ENCODE measurements at places on chromosomes 7 and 10.

GRCh38 chr10:119078422-119079179, 2.0 kb downstream of the EIF3A start:
- no peak for DNase-seq

DNA sequence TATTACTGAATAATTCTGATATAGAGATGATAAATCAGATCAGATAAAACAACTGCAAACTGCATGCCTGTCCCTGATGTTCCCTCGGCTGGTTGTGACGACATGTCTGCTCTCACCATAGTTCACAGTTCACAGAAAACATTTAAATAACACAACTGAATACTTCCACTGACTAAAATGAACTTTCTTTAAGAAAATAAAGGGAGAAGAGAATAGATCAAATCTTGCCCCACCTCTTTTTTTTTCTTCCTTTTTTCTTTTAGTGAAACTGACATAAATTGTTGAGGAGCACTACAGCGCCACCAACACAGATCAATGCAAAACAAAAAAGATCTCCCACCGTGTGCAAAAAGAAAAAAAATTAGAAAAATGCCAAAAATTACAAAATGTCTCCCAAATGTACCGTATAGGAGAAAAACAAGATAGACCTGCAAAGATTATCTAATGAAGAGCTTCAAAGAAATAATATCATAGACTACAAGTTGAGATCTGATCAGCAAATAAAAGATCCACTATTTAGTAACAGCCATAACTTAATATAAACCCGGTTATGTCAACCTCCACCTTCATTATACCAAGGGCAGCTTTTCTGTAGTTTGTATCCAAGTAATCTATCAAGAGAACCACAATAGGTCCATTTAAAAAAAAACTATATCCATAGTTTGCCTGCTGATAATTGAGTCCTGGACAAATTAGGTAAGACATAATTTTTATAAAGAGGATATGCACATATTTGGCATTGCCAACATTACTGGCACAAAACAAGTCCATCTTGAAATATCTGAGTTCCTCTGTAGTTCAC, 30.7 kb upstream of the EPC1 start:
- no peak for DNase-seq

- DNase-seq, result no peak
Measured at GRCh38 chr10:60569681-60570080, 180.0 kb upstream of the ANK3 start.

GRCh38 chr10:124632566-124632965, 111.6 kb downstream of the FAM53B start:
- no peak for DNase-seq

DNA sequence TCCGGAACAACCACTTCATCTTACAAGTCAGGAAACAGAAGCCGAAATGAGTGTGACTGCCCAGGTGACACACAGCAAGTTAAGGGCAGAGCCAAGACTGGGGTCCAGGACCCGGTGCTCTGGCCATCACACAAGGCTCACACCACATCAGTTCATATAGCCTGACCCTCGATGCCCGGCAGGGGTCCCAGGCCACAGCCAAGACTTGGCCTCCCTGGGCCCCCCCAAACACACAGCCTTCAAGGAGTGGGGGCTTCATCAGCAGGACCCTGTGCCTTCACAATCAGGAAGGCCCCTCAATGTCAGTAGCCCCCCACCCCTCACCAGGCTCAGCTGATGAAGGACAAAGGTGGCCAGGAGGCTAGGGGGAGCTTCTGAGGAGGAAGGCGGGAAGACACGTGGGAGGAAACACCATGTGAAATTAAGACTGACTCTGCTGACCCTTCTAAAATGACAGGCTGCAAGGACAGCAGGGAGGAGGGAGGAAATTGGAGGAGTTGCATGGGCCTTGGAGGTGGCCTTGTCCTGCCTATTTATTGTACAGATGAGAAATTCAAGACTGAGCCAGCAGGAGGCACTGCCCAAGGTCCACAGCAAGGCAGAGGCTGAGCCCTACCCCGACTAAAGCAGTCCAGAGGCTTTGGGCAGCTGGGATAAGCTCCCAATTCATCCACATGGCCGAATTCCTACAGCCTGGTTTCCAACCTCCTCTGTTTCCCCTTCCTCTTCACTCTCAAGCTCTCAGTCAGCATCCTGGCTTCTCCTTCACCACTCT, 216.1 kb upstream of the ZMIZ1 start:
- no peak for DNase-seq

DNA sequence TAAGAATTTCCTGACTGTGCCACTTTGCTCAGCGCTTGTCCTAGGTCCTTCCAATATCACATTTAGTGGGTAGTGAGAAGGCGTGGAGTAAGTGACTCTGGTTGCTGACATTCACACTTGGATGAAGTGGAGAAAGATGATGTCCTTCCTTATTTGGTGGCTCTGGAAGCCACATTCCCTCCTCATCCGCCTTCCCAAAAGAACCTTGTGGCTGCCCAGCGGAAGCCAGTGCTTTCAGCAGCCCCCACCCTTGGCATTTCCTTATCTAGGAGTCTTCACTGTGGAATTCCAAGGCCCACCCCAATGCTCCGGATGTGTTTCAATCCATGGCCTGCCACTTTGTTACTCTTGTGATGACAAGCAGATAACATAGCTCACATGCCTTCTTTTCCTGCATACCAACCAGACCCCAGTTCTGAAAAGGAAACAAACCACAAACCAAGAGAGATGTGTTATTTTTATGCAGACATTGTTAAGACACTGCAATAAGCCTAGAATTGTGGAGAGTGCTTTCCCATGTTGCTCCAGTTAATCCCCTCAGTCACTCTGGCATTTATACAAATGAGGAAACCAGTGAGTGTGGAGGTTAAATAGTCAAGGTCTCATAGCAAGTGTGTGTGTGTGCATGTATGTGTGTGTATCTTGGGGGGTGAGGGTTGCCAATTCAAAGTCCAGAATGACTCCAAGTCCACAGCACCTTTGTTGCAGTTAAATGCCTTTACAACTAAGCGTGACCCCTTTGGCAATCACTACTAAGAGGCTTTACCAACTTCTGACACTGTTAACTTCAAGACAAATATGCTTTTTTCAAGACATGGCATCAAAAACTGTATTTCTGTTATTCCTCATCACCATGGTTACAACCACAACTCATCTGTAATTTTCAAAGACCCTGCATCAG, 10.3 kb upstream of the ANKRD1 start:
- DNase-seq, result no peak

DNA sequence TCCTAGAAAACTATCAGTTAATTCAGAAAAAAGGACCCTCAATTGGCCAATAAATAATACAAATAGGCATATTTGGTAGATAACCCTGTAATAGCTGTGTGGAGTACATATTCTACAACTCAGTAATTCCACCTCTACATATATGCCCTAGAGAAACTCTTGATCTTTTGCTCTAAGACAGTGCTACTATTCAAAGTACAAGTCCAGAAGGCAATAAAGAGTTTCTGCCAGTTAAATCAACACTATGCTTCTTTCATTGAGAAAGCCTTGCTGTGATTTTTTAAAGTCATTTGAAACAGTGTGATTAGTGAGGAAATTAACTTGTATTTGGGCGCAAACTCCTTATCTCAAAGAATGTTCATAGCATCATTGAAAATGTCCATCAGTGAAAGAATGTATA, 75.6 kb downstream of the ZNRF2 start:
- no peak for DNase-seq

DNA sequence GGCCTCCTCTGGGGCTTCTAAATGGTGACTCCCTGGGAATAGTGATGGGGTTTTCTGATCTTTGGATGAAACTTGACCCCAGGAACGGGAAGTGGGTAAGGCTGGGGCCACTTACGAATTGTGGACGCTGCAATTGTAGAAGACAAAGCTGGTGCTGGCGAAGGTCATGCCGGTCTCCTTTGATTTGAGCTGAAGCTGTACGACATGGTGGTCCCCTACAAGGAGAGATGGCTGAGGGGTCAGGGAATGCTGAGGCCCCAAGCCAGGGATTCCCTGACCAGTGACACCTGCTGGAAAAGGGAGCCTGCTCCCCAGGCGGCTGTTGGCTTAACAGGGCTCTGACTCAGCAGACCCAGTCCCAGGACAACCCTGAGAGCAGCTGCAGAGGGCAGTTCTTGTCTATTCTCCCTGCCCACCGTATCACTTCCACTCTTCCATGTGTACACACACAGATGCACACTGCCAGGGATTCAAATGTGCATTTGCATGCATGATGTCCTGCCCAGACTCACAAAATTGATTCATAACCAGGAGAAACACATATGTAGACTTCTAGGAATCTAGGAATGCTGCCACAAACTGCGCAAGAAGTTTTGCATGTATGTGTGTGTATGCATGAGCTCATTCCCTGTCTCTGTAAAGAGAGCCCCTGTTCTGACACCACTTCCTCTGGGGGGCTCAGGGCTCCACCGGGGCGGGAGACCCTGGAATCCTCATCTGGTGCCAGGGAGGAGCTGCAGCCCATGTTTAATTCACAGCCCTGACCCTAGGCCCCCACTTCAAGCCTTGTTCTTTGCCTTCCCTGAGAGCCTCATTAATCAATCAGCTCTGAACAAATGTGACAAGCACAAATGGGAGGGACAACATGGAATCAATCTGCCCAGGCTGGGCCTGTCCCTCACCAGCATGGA, 350.0 kb downstream of the PLXNA4 start:
- DNase-seq, result no peak

- no peak for DNase-seq
Measured at GRCh38 chr7:100090527-100091410, 2.0 kb downstream of the COPS6 start.

DNA sequence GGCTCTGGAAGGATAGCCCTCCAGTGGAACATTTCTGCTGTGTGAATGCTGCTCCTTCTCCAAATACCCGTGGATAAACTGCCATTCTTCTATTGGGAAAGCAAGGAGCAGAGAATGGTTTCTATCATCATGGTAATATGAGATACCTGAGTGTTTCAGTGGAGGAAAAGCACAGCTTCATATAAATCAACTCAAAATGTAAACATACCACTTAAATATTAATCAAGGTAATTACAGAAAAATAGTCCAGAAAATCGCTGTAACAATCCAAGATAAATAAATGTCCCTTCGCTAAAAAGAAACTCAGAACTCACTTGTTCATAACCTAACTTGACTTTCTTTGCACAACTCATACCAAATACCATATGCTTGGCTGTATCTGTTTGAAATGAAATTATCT, 635.8 kb downstream of the PARD3 start:
- no peak for DNase-seq

GRCh38 chr10:119826771-119827170, 45.9 kb downstream of the MCMBP start:
- no peak for DNase-seq

DNA sequence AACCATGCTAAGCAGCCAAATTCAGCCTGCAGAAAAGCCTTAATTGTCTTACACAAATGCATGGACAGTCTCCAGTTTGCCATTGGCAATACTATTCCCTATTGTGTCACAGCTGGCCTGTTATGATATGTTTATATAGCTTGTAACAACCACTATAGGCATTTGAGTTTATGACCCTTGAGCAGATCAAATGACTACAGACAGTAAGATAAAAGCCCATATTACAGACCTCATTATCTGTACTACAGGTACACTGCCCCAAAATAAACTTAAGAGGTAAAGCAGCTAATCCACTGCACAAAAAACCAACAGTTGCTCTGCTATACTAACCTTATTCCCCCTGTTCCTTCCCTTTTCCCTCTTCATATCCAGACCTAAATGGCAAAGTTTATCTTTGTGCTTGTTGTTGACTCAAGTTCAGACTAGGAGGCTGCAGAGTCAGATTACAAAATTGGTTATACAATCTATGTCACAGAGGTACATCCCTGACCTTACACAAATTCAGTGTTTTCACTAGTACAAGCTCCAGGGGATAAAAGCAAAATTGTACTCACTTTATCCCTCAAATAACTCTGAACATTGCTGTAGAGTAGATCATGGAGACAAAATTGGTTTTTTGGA, 218.4 kb downstream of the GRM8 start:
- DNase-seq, result no peak

GRCh38 chr7:7242899-7243298, 60.6 kb downstream of the C1GALT1 start:
- DNase-seq, result no peak

DNA sequence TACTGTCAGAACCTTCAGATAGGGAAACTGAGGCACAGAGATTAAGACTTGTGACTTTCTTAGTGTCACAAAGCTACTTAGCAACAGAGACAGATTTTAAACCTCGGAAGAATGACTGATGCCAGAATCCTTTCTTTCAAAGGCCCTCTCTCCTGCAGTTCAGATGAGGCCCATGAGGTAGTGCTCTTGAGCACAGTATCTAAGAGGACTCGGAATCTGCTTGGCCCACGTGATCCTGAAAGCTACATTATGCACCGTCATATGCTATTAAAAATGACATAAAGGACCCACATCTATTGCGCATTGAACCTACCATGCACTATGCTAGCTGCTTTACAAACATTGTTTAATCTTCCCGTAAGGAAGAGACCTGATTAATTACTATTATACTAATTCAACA, 355.9 kb downstream of the SFMBT2 start:
- no peak for DNase-seq

- DNase-seq, result peak; percentile 86
Measured at GRCh38 chr10:5293691-5294550, 70.8 kb upstream of the UCN3 start.

DNA sequence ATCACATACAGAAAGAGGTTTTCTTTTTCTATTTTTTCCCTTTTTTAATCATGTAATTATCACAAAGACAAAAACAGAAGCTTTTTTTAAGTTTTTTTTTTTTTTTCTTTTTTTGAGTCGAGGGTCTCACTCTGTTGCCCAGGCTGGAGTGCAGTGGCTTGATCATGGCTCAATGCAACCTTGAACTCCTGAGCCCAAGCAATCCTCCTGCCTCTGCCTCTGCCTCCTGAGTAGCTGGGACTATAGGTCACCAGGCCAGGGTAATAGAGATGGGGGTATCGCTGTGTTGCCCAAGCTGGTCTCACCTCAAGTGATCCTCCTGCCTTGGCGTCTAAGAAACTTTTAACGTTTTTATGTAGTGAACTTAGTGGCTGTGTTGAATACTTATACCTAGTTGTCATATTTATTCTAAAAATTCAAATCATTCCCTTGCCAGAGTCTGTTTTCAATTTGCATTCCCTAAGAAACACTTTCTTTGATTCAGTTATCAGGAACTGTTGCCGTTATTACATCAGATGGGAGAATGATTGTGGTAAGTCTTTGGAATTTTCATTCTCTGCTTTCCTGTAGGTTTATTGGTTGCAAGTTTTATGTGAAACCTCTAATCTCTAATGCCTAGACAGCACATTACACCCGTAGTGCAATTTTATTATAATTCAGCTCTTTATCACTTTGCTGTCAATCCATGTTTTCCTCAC, 1.3 kb downstream of the LSM8 start:
- DNase-seq, result no peak

GRCh38 chr10:127146661-127147060, 49.7 kb downstream of the INSYN2A start:
- DNase-seq, result no peak

GRCh38 chr7:22093001-22093400, 147.3 kb upstream of the CDCA7L start:
- DNase-seq, result no peak

- no peak for DNase-seq
Measured at GRCh38 chr7:99090771-99091542, 53.0 kb downstream of the SMURF1 start.

DNA sequence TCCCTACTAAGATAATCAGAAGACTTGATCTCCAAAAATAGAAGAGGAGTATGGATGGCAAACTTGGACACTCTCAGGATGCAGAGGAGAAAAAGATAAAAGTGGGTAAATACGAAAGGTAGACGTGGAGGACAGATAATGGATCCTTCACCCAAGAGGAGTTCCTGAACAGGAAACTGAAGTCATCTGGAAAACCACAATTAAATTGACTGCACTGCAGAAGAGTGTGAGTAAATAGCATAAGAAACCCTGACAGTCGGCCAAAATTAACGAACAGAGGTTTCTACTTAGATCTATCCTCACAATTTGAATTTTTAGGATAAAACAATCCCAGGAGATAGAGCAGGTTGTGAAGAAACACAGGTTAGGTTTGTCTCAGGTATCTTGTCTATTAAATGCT, 70.5 kb downstream of the SDK1 start:
- DNase-seq, result no peak
